BE2C (cell line): ENCODE measurements at places on chromosomes 7 and 10.

DNA sequence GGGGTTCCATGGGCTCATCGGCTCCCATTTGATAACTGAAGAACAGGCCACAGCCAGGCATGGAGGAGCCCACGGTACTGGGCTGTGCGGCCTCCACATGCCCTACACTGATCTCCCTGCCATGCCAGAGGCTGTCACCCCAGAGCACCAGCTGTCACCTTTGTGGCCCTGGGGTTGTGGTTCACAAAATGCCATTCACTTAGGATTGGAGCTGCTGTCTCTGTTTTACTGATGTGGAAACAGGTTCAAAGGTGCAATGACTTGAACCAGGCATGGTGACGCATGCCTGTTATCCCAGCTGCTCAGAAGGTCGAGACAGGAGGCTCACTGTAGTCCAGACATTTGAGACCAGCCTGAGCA is 4.3 kb upstream of the UPK3B start:
- no peak for DNase-seq

DNA sequence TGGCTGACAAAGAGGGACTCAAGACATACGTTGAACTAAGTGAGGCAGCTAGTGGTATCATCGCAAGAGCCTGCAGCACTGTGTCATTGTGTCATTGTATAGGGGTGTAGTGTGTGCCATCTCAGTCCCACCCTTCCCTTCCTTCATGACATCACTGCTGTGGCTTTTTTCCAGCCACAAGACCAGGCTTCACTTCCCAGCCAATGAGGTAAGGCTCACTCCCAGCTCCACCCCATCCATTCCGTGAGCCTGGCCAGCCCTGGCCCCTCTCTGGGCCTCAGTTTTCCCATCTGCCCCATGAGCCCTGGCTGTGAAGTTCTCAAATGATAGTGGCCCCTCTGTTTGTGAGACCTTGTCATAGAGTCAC is 134.3 kb upstream of the ZMIZ1 start:
- DNase-seq: no peak

GRCh38 chr7:142587578-142588191 is 161.6 kb upstream of the PRSS1 start:
- DNase-seq: peak; percentile 19

DNA sequence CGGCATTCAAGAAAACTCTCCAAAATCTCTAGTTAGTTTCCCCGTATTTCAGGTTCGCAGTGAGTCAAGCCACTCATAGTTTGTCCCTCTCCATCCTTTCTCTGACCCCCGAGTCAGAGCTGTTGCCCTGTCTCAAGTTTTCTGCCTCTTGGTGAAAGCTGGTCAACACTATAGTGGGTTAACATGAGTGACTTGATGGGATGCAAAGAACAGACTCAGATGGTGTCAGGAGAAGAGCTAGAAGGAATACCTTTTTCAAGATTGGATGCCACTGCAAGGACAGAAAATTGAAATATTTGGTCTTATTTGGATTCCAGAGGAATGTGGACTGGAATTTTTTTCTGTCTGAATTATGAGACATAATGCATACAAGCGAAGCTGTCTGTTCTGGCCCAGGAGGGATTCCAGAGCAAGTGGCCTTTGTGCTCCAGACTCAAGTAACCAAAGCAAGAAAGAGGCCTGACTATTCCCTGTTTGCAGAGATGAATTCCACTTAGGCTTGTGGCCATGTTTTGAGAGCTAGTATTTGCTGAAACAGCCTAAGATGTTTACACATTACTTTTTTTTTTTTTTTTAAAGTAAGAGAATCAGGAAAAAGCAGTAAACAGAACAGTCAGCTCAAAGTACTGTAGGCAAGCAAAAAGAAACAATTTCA is 67.4 kb downstream of the VWC2 start:
- no peak for DNase-seq

GRCh38 chr7:131111081-131111576 is 216.5 kb upstream of the MKLN1 start:
- DNase-seq: no peak

- DNase-seq: no peak
These were observed 49.7 kb upstream of the TARP start for GRCh38 chr7:38323156-38323555.

- no peak for DNase-seq
These were observed 51.5 kb downstream of the CRPPA start for GRCh38 chr7:16369855-16370254.

DNA sequence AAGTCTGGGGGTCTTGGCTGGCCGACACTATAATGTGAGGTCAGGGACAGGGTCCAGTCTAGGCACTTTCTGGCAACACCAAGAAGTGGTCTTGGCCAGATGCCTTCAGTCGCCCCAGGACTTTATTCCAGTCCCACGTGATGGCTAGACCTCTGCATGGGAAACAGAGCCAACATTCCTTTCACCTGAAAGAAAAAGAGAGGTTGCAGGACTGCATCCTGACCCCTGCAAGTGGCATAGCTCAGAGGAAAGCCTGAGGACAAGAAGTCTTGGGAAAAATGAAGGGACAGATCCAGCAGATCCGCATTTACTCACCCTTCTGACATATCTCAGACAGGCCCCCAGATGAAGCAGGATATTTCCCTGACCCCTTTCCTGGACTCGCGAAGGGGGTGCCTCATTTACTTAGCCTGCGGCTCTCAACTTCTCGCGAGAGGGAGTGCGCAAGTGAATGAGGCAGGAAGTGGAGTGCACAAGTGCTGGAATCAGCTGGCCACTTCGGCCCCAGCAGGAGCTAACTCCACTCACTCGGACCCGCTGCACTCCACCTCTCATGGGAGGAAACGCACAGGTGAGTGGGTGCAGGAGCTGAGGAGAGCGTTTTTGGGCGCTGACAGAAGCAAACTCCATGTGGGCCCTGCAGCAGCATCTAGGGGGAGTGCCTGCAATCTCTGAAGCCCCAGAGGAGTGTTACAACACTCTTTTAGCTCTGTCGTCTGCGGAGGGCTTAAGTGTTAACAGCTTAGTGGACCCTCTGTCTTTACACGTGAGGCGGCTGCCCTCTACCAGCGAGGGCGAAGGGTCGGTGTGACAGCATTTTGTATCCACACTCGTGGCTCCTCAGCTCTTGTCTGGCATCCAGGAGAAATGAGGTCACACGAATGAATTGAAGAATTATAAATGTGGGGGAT is 916.2 kb upstream of the GHITM start:
- DNase-seq: no peak

DNA sequence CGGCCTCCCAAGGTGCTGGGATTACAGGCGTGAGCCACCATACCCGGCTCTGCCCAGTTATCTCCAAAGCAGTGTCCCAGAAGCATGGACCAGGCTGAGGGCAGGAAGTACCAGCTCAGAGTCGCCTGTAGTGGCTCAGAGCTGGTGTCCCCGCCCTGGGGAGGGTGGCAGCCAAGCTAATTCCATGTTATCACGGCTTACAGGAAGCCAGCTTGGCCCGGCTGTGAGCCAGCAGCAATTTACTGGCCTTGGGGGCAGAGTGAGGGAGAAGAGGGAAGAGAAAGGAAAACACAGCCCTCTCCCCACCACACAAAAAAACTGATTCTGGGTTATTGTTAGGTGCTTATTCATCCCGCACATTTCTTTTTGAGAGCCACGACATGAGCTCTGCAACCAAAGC is 88.1 kb downstream of the HIP1 start:
- peak; percentile 35 for DNase-seq

- DNase-seq: no peak
These were observed 225.8 kb downstream of the IPMK start for GRCh38 chr10:58041901-58042300.

GRCh38 chr10:122853665-122854313 is 8.1 kb upstream of the CUZD1 start:
- no peak for DNase-seq

GRCh38 chr10:5187867-5188266 is 2.9 kb upstream of the AKR1C8 start:
- no peak for DNase-seq

GRCh38 chr7:114554781-114555537 is 140.3 kb downstream of the FOXP2 start:
- no peak for DNase-seq

DNA sequence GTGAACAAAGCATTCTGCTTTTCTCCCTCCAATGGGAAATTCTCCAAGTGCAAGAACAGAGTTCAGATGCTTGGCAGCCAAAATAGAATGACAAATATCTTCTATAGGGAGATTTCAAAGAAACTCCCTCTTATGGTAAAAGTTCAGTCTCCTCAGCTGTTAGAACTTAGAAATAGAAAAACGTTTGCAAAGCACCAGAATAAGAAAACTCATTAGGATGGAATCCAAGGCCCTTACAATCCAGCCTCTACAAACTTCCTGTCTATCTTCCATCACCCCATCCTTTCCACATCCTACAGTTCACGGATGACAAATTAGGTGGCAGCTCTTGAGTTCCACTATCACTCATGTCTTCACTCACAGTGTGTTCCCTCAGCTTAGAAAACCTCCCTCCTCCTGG is 25.7 kb downstream of the FAM13C start:
- no peak for DNase-seq

GRCh38 chr10:18759575-18759974 is 100.3 kb downstream of the ARL5B start:
- DNase-seq: no peak

DNA sequence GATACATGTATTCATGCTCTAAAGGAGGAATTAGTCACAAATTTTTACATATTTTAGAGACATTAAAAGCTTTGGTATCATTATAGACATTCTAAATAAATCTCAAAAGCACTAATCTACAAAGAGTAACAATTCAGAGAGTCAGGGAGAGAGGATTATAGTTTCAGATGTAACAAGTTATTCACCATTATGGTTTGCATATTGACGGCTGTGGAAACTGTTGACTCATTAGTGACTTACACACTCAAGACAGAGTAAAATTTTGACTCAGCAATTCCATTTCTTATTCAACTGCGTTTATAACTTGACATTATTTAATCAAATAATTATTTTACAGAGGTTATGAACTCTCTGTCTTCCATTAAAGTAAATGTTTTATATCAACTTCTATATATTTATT is 95.4 kb upstream of the SEMA3C start:
- no peak for DNase-seq

DNA sequence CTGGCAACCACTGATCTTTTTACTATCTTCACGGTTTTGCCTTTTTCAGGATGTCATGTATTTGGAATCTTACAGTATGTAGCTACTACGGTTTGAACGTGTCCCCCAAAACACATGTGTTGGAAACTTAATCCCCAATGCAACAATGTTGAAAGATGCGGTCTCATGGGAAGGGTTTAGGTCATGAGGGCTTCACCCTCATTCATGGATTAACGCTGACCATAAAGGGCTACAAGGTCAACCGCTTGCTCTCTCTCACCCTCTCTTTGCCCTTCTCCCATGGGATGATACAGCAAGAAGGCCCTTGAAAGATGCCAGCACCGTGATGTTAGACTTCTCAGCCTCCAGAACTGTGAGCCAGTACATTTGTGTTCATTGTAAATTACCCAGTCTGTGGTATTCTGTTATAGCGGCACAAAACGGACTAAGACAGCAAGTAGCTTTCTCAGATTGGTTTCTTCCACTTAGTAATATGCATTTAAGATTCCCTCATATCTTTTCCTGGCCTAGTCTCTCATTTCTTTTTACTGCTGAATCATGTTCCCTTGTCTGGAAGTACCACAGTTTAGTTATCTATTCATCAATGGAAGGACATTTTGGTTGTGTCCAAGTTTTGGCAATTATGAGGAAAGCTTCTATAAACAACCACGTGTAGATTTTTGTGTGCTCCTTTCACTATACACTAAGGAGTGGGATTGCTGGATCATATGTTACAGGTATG is 3.0 kb upstream of the CRYGN start:
- DNase-seq: no peak
